ENCODE measurements at places on chromosomes 7 and 10.

- ATAC-seq = no peak
Measured at GRCh38 chr10:112027731-112028280, 155.8 kb downstream of the GPAM start.

DNA sequence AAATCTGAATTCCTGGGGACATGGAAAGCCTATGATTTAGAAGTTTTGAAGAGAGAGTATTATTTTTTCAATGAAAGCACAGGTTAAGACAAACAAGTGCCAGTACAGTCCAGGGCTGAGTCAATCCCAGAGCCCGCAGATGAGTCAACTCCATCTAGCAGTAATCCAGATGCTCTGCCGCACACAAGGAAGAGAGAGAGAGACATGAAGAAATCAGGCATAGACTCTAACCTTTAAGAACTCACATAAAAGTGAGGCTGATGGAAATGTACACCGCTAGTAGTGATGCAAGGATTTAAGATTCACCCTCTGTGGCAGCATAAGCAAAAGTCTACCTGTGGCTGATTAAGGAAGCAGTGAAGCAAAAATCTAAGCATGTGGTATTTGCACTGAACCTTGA is 651.5 kb downstream of the TNS3 start:
- no peak for ATAC-seq

- ATAC-seq = no peak
Measured at GRCh38 chr10:59289853-59290252, 72.5 kb downstream of the FAM13C start.

DNA sequence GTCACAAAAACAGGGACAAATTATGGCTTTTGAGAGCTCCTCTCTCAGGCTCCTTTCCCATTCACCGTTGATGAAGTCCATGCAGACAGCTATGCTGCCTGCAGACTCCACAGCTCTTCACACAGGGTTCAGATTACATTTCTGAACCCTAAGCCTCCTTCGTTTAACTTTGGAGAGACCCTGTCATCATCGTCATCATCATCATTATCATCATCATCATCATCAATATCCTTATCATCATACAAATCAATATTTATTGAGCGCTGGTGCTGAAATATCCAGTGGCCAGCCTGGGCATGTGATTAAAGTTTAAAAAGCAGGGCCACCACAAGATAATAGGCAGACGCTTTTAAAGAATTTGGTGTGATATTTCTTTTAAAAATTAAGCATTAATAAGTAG is 66.6 kb downstream of the FRMPD2 start:
- no peak for ATAC-seq

- no peak for ATAC-seq
Measured at GRCh38 chr10:57743711-57744110, 524.0 kb downstream of the IPMK start.

- ATAC-seq = no peak
Measured at GRCh38 chr10:29841724-29842649, 207.2 kb upstream of the SVIL start.

Data from stimulated activated memory B cell treated with anti-CD40 and anti-IgM and Interleukin-4, amounts not matched to agents 10 μg/mL and 1 μg/mL and 100 μg/mL, for 72 hours (primary cell).